Activated CD4-positive, alpha-beta memory T cell treated with anti-CD3 and anti-CD28 coated beads, Interleukin-2, amount 10 ng/mL, durations not matched to agents 7 days and 5 days (primary cell): ENCODE measurements at places on chromosomes 7 and 10. TPM values are rescaled to one million over a fixed set of nuclear protein-coding genes. Genes with fewer than 3 reads are reported as not detected.

Gene COL13A1
- total RNA-seq, result not detected

Gene UFSP1
- total RNA-seq, result 3.0 TPM

Gene SPDYE11
- total RNA-seq, result not detected

Gene STK31
- total RNA-seq, result 0.18 TPM

Gene CARD11
- 163 TPM for total RNA-seq

Gene AQP1
- total RNA-seq, result 0.25 TPM

Gene SFRP5
- not detected for total RNA-seq

Gene DKK1
- not detected for total RNA-seq

Gene SLC39A12
- not detected for total RNA-seq

Gene KLLN
- 0.81 TPM for total RNA-seq
